ENCODE measurements at places on chromosomes 5 and 9.

DNA sequence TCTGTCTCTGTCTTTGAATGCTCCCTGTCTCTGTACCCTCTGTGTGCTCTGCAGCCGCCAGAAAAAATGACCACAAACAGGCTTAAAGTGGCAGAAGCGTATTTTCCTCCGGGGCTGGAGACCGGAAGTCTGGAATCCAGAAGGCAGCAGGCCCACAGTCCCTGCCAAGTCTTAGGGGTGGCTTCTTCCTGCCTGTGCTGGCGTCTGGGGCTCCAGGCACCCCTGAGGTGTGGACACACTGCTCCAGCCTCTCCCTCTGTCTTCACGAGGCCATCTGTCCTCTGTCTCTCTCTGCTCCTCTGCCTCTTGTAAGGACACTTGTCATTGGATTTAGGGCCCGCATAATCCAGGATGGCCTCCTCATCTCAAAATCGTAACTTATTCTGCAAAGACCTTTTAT, 298.4 kb upstream of the IRX4 start:
- no peak for DNase-seq

GRCh38 chr9:7508516-7508915, 291.1 kb downstream of the DMAC1 start:
- no peak for DNase-seq

- DNase-seq = peak; percentile 61
These were observed 9.8 kb downstream of the UIMC1 start for GRCh38 chr5:176996780-176997179.

DNA sequence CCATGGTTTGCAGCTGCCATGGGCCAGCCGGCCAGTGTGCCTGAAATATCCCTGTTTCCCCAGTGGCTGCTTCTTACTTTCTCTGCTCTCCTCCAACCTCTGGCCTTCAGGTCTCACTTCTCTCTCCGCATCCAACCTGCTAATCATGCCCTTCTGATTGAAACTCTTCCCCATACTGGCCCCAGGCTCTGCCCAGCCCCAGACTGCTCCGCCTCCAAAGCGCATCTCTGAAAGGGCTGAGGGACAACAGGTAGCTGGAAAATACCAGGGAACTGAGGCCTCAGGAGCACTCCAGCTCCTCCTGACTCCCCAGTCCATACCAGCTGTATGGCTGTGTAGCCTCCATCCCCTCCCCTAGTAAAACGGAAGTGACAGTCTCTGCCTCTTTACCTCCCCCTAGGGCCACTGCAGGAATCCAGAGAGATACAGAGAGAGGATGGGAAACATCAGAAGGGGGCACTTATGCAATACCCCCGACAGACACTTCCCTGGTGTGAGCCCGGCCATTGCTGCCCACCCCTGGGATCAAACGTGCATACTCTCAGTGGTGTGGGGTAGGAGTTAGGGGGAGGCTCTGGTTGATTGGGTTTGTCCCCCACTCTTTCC, 34.2 kb downstream of the PAX5 start:
- DNase-seq = no peak

- DNase-seq = no peak
These were observed 75.7 kb downstream of the MEF2C start for GRCh38 chr5:88807327-88807726.

DNA sequence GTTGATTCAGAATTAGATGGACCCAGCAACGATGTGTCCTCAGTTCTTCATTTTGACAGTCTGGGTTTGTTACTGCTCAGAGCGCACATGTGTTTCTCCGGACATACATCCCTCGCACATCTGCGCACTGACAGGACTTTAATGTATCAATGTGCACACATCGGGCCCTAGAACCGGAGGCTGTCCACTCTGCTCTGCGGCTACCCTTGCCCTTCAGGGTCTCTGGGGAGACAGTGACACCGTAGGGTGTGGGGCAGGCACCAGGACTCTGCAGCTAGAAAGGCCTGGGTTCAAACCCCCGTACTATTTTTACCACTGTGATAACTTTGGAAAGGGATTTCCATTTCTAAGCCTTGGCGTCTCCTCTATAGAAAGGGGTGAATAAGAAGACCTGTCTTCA, 23.5 kb upstream of the LPCAT1 start:
- no peak for DNase-seq

- no peak for DNase-seq
These were observed 315.5 kb upstream of the C9orf72 start for GRCh38 chr9:27888661-27889295.

DNA sequence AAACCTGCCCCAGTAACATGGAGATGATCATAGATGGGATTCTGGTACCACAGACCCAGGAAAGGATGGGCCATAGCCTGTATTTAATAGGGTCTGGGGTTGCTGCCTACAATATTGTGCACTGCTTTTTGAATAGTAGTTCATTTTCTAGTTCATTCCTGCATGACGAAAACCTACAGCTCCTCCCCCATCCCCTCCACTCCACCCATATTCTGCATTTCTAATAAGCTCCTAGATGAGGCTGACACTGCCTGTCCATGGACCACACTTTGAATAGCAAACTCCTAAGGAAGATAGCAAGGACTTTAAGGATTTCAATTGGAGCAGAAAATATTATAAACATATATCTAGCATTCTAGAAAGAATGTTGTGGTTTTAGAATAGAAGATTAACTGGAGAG, 75.5 kb downstream of the ISOC1 start:
- peak; percentile 0 for DNase-seq

- no peak for DNase-seq
These were observed 17.9 kb upstream of the ASS1 start for GRCh38 chr9:130426883-130427282.

DNA sequence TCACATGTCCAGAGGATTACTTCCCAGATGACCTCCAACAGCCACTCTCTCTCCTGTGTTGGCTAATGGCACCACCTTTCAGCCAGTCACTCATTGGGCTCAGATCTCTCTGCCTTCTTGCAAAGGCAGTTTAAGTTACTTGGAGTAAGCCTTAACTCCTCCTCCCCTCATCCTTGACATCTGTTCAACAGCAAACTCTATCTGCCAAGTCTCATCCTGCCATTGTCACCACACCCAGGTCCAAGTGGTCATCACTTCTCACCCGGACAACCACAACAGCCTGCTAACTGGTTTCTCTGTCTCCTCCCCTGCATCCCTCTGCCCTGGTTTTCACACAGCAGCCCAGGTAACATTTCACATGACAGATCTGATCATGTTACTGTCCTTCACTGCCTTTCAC, 58.5 kb downstream of the DCP2 start:
- no peak for DNase-seq

DNA sequence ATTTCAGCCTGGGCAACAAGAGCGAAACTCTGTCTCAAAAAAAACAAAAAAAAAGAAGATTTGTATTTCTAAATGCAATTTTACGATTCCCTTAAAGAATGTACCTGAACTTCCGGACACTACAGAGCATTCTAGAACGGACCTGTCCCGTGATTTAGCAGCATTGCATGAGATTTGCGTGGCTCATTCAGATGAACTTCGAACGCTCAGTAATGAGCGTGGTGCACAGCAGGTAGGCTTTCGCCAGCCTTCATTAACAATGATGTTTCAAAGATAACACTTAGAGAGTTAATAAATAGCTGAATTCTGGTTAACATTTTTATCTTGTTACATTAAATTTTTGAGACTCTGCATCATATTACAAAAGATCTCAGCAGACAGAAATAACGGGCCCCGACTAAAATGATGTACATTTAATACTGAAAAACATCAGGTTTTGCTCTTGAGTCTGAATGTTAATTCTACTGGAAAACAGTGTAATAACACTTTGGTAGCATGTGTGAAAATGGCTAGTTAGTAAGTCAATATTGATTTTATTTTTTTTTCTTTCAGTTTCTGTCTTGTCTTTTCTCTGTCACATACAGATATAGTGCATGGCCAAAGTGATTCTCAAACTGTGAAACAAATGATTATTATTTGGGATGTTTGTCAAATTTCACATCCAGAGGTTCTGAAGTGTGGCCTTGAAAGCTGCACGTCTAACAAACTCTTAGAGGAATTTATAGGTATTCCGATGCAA, 23.3 kb downstream of the CCNH start:
- DNase-seq = no peak

Data from amniotic epithelial cell (primary cell).